ENCODE measurements at places on chromosomes 11 and 22. TPM values are rescaled to one million over a fixed set of nuclear protein-coding genes. Genes with fewer than 3 reads are reported as not detected.

GRCh38 chr11:27777033-27777432 lies 76.8 kb upstream of the BDNF start:
- DNase-seq, result no peak

DNA sequence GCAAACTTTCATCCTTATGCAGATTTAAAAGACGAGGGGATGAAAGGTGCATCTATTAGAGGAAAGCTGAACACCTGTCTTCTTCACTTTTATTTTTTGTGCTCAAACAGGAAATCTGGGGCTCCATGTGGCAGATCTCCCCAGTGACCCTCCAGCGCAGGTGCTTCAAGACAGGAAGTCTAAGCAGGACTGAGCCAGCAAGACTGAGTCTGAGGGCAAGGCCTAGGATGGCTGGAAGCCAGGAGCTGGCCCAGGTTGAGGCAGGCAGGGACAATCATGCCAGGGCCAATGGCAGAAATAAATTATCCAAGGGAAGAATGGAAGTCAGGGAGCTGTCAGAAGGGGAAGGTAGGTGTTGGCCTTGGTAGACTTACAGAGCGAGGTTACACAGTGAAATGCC lies 101.1 kb upstream of the SPON1 start:
- no peak for DNase-seq

DNA sequence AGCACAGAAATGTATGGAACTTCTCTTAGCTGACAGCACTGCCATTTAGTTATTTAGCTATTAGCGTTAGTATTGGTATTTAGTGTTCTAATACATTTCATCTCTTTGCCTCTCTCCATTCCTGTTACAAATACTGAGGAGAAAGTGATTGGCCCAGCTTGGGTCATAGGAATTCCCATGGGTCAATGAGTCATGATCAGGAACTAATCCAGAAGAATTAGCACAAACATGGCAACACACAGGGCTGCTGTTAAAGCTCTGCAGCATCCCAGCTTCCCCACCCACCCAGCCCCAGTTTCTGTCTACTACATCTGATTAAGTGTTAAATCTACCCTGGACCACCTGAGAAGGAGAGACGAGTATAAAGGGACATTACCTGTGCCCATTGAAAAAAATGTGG lies 36.1 kb downstream of the PDGFD start:
- DNase-seq, result no peak

- DNase-seq, result no peak
Observed at GRCh38 chr11:62933750-62934495, 12.8 kb upstream of the CHRM1 start.

GRCh38 chr11:68444566-68444965 lies 16.0 kb upstream of the PPP6R3 start:
- no peak for DNase-seq

DNA sequence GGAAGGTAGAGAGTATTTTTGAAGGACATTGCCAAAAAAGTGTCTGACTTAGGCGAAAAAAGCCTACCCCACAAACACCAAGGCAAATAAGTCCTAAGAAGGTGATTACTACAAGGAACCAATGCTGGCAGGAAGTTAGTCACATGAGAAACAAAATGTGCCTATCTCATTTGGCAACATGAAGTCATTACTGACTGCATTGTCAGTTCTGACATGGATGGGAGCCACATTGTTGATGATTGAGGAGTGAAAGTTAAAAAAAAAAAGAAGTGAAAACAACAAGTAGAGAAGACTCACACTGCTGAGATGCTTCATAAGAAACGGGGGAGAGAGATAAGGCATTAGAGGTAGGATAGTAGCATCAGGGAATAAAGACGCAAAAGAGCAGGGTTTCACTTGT lies 141.5 kb upstream of the FAT3 start:
- DNase-seq, result no peak

- DNase-seq, result no peak
Observed at GRCh38 chr11:47784785-47785381, 17.7 kb upstream of the FNBP4 start.

DNA sequence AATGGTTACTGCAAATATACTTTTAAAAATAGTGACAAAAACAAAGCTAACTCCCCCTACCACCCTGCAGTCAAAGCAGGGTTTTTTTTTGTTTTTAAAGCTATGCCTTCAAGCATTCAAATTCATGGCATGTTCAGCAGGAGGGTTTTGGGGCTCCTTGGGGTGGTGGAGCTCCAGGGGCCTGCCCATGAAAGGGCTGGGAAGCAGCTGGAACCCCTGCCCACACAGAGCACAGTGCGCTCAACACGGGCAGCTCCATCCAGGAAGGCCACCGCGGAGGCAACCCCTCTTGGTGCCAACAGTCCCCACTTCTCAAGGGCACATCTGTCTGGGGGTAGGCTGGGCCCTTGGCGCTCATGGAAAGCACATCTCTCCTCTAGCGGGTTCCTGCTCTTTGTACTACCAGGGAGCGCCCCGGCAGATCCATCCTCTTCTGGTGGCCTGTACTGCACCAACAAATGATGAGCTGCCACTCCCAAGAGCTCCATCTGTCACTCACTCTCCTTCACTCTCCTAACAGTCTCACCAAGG lies 16.6 kb upstream of the PHLDA2 start:
- DNase-seq, result no peak

- DNase-seq, result no peak
Observed at GRCh38 chr22:27292542-27293299, 508.8 kb downstream of the MN1 start.

Gene TMEM191C
- 5.6 TPM for total RNA-seq

Gene ZNF70
- 6.4 TPM for total RNA-seq

Gene YPEL4
- 0.68 TPM for total RNA-seq

Gene COPB1
- 91.9 TPM for total RNA-seq

Gene KRTAP5-8
- total RNA-seq, result 0.48 TPM

Gene IGLL1
- total RNA-seq, result not detected

Gene ENTHD1
- not detected for total RNA-seq

Gene FAU
- 600 TPM for total RNA-seq

Measured in transverse colon (tissue), 4 donors.